ENCODE measurements at places on chromosomes 12 and 14.

DNA sequence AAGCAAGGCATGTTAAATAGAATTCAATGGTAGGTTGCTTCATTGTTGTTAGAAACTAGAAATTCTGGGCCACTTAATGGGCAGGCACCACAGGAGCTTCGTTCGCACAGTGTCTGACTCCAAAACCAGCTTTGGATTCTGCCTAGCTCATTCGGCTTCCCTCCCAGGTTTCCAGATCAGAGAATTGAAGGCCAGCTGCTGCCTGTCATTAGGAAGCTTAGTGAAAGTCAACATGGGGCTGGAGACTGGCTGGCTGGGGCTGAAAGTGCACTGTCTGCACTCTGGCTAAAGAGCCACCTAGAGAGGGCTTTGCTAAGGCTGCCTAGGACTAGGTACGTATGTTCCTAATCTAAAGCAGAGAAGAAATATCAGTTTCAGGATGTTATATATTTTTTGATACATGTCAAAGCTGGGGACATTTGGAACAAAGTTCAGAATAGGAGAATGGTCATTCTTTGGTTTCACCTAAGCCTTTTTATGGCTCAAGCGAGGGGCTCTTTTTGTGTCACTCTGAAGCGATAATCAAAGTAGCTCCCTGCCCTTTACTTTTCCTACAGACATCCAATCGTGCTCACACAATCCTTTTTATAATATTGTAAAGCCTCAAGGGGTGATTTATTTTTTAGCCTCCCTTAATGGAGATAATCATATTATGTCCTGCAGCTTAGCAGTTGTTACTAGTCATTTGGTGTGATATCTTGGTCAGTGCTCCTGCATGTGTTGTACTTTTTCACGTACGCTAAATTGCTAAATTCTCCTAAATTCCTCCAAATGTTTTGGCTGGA lies 238.5 kb upstream of the NAV3 start:
- DNase-seq, result no peak

GRCh38 chr12:93638095-93638494 lies 39.1 kb upstream of the CRADD start:
- no peak for DNase-seq

DNA sequence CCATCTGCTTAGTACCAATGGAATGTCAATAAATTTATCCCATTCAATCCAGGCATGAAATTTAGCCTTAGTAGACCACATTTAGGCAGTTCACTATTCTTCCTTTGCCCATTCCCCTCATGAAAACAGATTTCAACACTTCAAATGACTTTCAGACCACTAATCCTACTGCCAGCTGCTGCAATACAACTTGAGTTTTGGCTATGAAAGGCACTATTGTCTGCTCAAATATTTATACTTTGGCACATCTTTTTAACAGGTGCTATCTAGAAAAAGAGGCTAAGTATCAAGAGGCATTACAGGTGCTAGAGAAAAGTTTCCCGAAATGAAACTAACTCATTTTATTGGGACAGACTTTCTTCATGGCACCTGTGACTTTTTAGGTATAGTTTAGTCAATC lies 499.8 kb downstream of the C12orf50 start:
- no peak for DNase-seq

DNA sequence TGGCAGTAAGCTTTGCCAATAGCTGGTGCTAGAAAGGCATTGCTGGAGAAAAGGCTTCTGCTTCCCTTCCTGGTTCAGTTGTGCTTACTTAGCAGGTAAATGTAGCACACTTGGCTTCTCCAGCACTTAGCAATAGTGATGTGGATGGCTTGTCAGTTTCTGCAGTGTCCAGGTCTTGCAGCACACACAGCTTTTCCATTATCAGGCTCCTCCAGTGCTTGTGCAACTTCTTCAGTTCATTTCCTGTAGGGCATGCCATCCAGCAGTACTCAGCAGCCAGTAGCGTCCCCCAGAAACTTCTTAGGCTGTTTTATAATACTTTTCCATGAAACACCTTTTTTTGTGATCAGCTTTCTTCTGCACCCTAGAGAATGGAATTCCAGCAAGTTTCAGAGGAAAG lies 154.6 kb downstream of the SLC6A15 start:
- no peak for DNase-seq

GRCh38 chr12:89834676-89835075 lies 126.0 kb upstream of the ATP2B1 start:
- no peak for DNase-seq

DNA sequence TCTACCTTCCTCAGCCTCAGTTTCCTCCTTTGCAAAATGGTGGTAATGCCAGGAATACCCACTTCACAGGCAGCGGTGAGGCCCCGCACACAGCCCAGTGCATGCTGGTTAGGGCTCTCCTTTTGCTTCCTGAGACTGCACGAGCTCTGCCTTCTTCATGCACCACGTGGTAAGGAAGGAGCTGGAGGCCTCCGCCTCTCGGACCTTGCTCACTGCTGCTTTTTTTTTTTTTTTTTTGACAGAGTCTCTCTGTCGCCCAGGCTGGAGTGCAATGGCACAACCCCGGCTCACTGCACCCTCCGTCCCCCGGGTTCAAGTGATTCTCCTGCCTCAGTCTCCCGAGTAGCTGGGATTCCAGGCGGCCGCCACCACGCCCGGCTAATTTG lies 18.1 kb downstream of the TAMALIN start:
- DNase-seq, result peak; percentile 46

DNA sequence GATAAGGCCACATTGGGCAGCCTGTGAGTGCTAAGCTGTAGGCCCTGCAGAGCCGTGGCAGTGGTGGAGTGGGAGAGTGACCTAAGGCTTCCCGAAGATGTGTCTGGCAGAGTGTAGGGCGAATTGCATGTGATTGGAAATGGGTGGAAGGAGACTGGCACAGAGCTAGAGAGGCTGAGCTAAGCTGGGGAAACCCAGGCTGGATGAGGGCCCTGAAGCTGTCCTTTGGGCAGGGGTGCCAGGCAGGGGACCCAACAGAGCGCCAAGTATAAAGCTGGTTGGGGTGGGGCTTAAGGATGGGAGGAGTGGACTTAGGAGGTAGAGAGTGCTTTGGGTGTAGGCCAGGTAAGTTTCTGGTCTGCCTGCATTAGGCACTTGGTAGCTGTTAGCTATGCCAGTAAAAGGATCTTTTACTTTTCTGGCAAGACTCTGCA lies 47.9 kb downstream of the WDR20 start:
- DNase-seq, result no peak

DNA sequence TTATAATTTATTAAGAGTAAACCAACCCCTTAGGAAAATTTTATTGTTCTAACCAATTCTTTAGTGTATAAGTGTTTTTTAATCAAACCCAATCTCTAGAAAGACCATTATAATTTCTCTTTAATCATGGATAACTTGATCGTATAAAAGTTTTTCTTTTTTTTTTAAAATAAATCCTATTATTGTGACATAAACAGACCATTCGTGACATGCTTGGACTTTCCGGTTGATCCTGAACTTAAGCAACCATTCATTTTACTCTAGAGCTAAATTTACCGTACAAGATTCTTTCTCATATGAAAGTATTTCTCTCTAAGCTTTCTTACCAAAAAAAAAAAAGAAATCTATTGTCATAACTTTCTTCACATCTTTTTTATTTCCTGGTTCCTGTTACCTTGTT lies 32.6 kb upstream of the SLC38A4 start:
- no peak for DNase-seq

- no peak for DNase-seq
Measured at GRCh38 chr14:99349721-99350495, 77.9 kb upstream of the BCL11B start.

GRCh38 chr12:84361651-84362551 lies 550.7 kb downstream of the SLC6A15 start:
- DNase-seq, result no peak

DNA sequence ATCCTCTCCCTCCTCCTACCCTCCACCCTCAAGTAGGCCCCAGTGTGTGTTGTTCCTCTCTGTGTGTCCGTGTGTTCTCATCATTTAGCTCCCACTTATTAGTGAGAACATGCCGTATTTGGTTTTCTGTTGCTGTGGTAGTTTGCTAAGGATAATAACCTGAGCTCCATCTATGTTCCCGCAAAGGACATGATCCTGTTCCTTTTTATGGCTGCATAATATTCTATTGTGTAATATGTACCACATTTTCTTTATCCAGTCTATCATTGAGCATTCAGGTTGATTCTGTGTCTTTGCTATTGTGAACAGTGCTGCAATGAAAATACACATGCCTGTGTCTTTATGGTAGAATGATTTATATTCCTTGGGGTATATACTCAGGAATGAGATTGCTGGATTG lies 30.5 kb downstream of the JDP2 start:
- DNase-seq, result no peak

DNA sequence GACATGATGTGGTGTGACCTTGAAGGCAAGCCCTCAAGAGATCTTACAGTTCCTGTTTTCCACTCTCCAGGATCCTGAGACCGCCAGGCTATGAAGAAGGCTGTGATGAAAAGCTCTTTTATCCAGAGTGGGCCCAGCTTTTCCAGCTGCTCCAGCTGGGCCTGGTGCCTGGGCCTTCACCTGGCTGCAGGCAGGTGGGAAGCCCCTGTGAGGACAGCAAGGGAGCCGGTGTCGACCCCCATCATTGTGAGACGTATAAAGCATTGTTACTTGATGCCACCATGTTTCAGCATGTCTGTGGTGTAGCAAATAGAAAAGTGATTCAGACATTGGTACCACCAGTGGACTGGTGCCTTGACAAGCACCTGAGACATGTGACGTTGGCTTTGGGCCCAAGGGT lies 190.2 kb downstream of the KIF26A start:
- DNase-seq, result no peak

DNA sequence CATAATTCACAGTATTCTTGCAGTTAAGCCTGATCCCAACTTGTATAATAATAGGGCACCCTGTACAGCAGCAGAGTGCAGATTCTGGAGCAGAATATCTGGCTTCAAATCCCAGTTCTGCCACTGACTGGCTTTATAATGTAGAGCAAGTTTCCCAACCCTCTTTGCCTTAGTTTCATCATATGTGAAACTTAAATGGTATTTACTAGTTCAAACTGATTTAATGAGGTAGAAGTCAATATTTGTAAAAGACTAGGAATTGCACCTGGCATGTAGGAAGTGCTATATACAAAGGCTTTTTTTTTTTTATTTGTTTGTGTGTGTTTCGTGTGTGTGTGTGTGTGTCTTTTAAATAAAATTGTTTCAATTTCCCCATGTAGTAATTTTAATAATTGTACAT lies 125.9 kb downstream of the CCER1 start:
- no peak for DNase-seq

GRCh38 chr12:14393751-14394150 lies 28.3 kb downstream of the ATF7IP start:
- DNase-seq, result no peak

- peak; percentile 72 for DNase-seq
Measured at GRCh38 chr14:58395812-58396788, at the start of gene TOMM20L. TSS of gene TOMM20L (plus strand) at chr14:58395930. CDS start at chr14:58395958, 28 bp downstream.

GRCh38 chr12:93011100-93011499 lies 82.0 kb upstream of the EEA1 start:
- DNase-seq, result no peak

DNA sequence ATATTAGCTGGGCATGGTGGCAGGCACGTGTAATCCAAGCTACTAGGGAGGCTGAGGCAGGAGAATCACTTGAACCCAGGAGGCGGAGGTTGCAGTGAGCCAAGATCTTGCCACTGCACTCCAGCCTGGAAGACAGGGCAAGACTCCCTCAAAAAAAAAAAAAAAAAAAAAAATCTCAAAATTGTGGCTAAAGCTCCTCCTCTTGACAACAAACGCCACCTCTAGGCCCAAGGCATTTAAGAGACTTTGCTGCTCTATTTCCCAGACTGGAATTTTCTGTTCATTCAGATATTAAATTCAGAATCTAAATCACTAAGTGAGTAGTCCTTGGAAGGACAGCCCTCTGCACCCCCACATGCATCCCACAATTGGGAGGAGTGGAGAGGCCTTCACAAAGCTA lies 1.4 kb downstream of the ZFYVE1 start:
- DNase-seq, result no peak

GRCh38 chr12:98724384-98725155 lies 79.5 kb downstream of the APAF1 start:
- DNase-seq, result no peak

GRCh38 chr12:111068290-111068689 lies 147.9 kb upstream of the MYL2 start:
- no peak for DNase-seq

DNA sequence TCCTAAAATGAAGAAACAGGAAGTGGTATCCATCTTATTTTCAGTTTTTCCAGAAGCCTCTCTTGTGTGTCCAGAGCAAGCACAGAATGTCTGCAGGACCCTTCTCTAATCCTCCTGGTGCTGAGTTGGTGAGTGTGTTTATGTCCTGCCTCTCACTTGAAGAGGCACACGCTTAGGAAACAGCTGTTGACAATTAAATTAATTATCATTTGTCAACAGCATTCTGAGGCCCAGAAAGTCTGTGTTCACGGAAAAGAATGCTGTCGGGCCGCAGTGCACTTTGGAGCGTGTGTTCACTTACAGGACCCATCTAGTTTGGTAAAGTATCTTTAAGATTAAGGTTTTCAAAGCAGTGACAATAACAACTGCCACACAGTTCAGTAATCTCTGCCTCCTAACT lies 70.5 kb downstream of the LMNTD1 start:
- DNase-seq, result no peak

- DNase-seq, result no peak
Measured at GRCh38 chr14:97692084-97692483, 894.9 kb downstream of the VRK1 start.

GRCh38 chr12:63989301-63989845 lies 144.9 kb downstream of the SRGAP1 start:
- DNase-seq, result no peak

DNA sequence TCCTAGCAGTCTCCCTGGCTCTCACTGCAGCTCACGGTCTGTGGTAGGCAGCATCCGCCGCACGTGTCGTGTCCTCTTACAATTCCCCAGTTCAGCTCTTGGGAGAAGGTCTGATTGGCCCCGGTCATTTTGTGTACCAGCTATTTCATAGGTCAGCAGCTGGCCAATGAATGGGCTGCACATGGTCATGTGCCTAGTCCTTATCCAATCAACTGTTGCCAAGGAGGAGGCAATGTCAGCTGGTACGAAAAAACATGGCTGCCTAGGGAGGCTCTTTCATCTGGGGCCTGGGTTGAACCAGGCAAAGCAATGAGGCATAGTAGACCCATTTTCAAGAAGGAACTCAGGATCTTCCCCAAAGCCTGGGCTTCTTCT lies 46.1 kb downstream of the RNFT2 start:
- no peak for DNase-seq

All from HT-29 (cell line).